Peyer's patch (tissue), 4 donors: ENCODE measurements at places on chromosomes 6 and 20.
A peak's percentile ranks its signal among the peaks of the same experiment; 100 is the strongest.

GRCh38 chr6:36906539-36907325 lies 21.0 kb downstream of the C6orf89 start:
- no peak for DNase-seq

GRCh38 chr6:130322673-130323268 lies 43.0 kb upstream of the TMEM200A start:
- DNase-seq = no peak

DNA sequence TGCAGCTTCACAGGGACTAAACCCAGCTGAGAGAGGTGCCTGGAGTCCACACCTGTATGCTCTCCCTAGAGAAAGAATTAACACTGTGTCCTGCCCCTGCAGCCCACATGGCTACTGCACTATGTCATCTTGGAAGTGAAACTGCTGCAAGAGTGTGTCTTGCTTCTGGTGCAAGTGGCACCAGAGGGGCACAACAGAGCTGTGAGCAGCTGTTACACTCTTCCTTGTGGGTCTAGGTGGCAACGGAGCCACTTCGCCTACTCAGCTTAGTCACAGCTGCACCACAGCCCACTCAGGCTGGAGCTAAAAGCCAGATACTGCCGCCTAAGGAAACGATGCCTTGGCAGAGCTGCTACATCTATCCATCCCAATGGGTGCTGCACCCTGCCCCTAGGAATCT lies 391.4 kb downstream of the COL12A1 start:
- DNase-seq = no peak

DNA sequence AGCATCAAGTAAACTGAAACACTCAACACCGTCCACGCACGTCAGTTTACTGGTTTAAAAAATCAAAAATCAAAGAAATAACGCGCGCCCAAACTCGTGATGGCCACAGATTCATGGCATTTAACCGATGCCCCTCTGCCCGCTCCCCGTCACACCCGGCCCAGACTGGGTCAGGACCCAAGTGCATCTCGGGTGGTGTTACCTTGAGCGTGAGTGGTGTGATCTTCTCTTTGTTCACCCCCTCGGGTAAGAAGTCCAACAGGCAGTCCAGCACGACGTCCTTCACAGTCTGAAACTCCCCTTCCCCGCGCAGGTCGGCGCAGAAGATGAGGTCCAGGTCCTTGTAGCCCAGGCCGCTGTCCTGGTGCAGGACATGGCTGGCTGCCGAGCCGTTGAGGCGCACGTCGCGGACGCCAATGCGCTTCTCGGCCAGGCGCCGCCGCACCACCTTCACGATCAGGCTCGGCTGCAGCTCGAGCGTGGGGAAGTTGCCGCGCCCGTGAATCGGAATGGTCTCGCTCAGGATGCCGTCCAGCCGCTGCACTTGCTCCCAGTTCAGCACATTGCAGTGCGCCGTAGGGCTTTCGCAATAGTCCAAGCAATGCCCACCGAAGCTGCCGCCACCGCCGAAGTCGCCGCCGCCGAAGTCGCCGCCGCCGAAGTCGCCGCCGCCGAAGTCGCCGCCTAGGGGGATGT lies 945 bp downstream of the TENT5A start:
- peak; percentile 70 for DNase-seq

DNA sequence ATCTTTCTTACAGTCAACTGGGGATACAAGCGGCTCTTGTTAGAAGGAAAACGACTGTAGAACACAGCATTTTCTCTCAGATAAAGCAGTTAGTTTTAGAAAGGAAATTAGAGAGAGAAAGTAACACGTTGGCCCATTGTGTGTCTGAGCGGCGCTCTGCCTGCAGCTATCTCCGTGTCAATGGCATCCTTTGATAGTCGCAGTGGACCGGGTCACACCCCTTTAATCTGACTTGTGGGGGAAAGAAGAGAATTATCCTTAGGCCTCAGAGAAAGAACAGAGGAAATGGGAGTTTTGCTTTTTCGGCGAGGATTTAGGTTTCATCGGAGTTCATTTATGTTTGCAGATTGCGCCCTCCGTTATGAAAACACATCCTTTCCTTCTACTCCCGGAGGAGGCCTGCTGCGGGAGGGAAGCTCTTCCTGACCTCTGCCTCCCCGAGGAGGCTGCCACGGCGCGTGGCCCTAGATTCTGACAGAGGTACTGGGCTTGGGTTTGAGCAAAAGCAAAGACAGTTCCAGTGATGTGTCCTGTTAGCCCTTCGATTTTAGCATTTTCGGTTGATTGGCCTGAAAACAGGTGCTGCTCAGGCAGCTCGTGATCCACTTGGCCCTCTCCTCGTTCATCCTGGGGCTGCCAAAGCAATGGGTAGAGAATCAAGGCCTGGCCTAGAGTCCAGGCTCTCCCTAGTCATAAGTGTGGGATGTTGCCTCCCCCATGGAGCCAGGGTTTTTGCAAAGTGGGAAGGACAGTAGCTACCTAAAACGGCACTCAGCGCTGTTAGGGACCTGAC lies 74.9 kb downstream of the ZDHHC14 start:
- no peak for DNase-seq

DNA sequence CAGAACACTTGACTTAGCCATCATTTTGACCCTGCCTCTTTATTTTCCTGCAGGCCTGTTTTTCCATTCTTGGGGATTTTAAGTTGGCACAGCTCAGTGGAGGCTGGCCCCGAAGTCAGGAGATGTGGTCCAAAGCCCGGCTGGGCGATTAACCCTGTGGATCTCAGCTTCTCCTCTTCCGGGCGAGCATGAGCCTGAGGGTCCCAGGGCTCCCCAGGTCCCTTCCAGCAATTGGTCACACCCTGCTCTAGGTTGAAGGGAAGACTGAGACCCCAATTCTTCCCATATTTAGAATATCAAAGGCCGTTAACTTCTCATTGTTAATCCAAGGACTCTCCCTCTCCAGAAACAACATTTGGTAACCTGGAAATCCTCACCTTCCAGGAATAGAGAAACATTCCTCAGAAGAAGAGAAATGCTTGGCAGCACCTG lies 2.3 kb downstream of the THBS2 start:
- no peak for DNase-seq

DNA sequence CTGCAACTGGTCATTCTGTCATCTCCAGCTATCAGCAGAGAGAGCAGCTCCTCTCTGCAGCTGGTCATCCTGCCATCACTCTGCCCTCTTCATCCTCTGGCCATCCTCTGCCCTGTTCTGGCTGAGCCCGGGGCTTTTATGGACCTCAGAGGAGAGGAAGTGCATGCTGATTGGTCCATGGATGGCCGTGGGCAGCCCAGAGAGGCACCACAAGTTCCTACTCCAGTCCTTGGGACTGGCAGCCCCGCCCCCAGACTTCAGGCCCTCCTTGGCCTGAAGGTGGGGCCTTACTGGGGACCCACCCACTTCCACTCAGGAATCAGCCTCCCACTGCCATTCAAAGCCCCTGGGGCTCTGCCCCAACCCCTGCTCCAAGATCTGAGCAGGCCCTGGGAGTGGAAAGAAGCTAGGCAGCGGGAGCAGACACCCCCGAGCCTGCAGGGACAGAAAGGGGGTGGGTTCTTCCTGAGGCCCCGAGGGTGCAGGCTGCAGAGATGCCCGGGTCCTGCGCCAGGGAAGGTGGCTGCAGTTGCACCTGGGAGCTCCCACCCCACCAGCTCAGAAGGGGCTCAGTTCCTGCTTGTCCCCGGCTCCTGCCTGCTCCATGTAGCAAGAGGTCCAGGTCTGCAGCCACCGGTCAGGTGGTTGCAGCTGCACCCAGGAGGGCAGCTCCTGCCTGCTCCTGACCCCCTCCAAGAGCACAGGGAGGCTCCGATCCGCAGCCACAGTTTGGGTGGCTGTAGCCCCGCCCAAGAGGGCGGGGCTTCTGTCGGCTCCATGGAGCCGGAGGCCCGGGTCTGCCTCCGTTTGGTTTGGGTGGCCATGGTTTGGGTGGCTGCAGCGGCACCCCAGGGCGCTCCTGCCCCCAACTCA lies 34.1 kb upstream of the HMGA1 start:
- DNase-seq = no peak

DNA sequence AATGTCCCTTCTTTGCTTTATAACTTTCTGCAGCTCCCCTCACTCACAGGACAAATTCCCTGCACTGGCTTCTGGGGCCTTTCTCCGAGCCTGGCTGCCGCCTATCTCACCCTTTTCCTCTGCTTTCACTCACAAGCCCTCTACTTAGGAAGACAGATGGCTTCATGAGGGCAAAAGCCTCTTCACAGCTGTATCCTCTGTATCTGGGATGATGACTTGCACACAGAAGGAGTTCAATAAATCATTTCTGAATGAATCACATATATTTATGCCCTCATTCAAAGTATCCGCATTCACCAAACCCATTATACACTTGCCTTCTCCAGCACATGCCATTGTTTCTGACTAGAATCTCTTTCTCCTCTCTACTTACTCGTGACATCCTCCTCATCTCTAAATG lies 159.0 kb upstream of the RIPOR2 start:
- no peak for DNase-seq

- DNase-seq = no peak
Observed at GRCh38 chr6:68635706-68636513, 828 bp downstream of the ADGRB3 start.

- no peak for DNase-seq
Observed at GRCh38 chr6:104816125-104816524, 43.6 kb downstream of the HACE1 start.
